ENCODE measurements at places on chromosomes 6 and 20.

DNA sequence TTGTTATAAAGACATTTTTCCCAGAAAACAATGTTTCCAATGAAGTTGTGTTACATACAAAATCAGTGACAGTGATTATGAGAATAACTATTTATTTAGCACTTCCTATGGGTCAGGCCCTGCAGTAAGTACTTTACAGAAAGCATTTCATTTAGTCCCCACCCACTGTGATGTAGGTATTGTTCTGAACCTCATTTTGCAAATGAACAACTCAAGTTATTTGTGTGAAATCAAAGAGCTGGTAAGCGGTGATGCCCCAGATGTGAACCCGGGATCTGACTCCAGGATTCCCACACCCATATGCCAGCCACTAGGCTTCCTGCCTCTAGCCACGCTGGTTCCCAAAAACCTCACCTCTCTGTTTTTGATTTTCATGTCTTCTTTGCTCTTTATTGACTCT lies 30.9 kb downstream of the FAXC start:
- no peak for DNase-seq

GRCh38 chr20:57470212-57470522 lies 54.8 kb downstream of the CTCFL start:
- DNase-seq: no peak

- no peak for DNase-seq
Observed at GRCh38 chr6:99364026-99364425, 14.6 kb upstream of the FAXC start.

DNA sequence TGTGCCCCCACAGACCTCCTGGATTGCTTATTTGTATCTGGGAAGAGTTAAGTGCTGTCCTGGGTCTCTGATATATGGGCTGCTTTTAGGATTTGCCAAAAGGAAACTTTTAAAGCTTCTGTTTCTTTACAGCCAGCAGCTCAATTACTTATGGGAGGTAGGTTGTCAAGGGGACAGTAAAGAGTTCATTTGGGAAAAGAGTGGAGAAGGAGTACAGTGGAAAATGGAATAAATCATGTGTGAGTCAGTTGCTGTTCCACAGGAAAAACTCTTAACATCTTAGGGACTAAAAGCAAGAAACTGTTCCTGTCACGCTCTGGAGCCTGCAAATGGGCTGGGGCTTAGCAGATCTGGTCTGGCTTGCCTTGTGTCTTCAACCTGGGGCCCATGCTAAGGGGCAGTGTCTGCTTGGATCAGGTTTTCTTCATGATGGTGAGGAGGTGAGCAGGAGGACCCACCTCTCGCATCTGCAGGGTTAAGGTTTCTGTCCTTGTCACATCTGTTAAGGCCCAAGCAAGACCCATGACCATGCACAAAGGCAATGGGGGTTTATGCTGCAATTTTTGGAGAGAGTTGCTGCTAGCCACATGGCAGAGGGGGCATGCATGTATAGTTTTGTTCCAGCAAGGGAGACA lies 8.7 kb upstream of the CST1 start:
- DNase-seq: no peak

DNA sequence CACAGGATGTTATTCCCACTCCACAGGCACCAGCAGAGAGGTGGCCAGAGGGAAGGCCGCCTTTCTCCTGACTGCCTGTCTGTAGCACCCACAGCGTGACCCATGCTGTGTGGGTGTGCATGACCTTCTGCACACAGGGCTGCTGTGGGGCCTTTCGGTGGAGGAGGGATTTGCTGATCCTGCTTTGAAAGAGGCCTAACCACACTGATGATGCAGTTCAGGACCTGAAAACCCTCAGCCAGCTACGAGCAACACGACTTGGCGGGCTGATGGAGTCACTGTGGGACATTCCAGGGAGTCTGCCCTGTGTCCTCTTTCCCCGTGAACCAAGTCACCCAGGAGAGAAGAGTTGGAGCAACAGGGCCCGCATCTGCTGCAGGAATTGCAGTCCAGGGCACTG lies 49.1 kb downstream of the SYTL3 start:
- no peak for DNase-seq

GRCh38 chr20:52621401-52621800 lies 350.8 kb upstream of the TSHZ2 start:
- DNase-seq: no peak

DNA sequence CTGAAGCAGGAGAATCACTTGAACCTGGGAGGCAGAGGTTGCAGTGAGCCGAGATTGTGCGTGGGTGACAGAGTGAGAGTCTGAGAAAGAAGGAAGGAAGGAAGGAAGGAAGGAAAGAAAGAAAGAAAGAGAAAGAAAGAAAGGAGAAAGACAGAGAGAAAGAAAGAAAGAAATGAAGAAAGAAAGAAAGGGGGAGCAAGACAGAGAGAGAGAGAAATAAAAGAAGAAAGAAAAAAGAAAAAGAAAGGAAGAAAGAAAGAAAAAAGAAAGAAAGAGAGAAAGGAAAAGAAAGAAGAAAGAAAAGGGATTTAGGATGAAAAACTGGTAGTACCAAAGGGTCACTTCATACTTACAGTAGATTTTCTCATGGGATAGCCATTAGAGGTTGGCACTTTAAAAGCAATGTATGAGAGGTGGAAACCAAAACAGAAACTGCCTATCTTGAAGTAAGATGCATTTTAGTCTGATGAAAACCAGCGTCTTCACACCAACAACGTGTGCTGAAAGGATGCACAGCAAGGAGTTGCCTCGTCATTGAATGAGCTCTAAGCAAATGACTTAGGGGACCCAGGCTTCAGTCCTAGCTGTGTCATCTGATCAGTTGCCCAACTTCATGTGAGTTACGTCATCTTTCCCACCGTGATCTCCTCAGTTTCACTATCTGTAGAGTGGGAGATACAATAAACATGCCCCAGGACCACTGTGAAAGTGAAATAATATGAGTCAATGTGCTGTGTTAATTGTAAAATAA lies 133.9 kb upstream of the NEDD9 start:
- no peak for DNase-seq

- no peak for DNase-seq
Observed at GRCh38 chr6:154012852-154013251, 26.2 kb upstream of the OPRM1 start.

DNA sequence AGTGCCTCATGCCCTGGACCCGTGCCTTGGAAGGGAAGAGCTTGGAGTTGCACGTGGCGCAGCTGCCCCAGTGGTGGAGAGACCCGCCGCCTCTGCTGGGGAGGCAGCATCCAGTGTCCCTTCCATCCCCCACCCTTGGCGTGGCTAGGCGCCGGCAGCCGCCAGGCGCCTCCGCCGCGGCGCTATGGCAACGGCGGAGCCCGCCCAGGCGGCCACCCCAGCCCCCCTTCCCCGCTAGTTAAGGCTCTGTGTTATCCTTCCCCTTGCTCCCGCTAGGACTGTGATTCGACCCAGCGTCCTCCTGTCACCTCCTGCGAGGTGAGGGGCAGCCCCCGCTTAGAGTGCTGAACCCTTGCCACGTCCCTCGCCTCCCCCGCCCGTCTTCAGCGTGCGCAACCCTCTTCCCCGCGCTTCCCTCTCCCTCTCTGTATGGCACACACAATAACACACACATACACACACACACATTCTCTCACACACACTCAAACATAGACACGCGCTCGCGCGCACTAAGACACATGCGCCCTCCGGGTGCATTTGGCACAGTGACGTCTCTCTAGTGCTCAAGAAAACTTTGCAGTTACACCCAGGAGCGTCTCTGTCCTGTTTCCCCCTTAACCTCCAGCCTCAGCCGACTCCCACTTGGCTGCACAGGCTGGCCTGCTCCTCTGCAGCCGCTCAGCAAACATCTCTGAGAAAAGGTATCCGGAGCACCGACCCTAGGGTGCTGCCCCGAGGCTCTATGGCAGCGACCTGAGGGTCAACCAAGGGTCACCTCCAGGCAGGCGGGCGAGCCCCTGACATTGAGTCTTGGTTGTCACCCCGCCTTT lies 8.5 kb downstream of the GRIK2 start:
- no peak for DNase-seq

DNA sequence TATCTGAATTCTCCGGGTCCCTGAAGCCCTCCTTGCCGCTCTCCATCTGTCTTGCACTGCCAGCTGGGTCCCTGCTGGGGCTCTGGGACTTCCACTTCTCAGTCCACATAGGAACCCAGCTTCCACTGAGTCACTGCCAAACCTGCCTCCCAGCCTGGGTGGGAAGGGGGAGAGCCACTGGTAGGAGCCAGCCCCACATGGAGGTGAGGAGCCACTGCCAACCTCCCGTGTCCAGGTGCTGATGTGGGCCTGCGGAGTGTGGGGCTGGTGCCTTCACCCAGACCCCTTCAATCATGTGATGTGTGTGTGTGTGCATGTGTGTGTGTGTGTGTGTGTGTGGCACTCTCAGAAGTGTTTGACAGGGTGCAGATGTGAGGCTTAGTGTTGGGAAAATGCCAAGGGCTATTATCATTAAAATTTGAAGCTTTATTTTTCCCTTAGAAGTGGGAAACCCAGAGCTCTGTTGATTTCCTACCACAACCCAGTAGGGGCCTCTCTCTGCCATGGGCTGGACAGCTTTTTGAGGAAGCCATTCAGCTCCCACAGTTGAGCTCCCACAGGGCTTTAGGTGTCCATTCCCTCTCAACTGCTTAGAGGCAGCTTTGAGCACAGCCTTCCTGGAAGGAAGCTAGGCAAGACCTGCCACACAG lies 9.3 kb upstream of the SGK2 start:
- no peak for DNase-seq

GRCh38 chr6:25027221-25027916 lies 91.6 kb upstream of the RIPOR2 start:
- DNase-seq: peak; percentile 76

- DNase-seq: no peak
Observed at GRCh38 chr20:2386516-2387179, 5.9 kb downstream of the TGM6 start.

GRCh38 chr6:30857112-30857511 lies 27.2 kb upstream of the DDR1 start:
- no peak for DNase-seq

DNA sequence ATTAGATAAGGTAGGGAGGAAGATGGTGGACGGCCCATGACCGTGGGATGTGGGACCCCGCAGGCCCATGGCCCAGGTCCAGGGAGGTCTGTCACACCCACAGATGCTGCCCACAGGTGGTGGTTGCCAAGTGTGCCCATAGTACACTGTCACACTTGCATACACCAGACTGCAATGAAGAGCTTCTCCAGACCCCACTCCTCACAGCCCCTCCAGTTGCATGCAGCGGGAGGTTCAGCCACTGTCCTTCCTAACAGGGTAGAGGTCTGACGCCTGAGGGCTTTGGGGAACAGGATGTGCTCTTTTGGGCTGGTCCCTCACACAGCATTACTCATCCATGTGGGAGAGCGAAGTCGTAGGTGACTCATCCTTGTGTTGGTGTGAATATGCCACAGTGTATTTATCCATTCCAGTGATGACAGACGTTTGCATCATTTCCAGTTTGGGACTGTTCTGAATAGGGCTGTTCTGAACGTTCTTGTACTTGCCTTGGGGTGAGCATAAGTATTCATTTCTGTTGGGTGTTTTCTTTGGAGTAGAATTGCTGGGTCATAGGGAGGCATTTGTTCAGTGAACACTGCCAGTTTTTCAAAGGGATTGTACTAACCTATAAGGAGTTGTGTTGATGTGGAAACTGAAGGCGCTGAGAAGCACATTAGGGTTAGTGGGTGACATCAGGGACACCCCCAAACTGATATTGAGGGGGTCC lies 10.1 kb upstream of the PYGB start:
- no peak for DNase-seq

GRCh38 chr20:58784321-58785074 lies 66.2 kb downstream of the GNAS-AS1 start:
- DNase-seq: no peak

DNA sequence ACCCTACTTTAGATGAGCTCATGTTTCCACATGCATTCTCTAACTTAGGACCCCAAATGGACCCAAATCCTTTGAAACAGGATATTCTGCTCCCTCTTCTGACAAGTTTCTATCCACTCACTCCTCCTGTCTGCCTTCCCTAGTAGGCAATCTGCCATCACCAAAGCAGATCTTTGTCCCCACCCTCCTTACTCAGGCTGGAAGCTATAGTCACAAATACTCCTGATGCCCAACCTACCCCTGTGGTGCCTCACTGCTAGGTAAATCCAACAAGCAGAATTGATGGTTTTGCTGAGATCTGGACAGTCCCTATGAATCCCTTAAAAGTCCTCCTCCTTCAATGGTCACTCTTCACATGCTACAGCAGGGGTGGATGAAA lies 21.7 kb downstream of the ELOVL5 start:
- DNase-seq: no peak

DNA sequence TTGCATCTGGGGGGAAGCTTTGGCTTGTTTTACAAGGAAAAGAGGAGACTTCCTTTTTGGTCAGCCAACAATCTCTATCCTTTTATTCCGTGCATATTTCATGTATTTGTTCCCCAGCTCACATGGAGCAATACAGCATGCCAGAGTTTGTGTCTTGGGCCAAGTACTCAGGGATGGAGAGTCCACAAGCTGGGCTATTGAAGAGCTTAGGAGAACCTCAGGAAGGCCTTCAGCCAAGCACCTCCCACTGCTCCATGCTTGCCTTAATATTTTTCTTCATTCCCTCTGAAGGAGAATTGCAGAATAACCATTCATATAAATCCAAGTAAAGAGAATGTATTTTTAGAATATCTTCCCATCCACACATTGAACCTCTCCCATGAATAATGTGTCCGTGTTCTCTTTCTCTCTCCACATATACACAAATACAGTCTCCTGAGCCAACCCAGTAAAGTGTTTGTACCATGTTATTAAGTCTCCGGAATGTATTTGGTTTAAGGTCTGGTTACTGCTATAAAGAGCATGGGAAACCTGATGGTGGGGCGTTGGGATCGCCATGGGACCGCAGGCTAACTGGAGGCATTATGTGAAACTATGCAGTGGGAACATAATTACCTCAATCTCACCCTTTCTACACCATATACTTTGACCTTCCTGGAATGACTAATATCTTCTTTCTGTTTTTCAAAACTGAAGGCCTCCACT lies 3.0 kb downstream of the LAMA4 start:
- no peak for DNase-seq

DNA sequence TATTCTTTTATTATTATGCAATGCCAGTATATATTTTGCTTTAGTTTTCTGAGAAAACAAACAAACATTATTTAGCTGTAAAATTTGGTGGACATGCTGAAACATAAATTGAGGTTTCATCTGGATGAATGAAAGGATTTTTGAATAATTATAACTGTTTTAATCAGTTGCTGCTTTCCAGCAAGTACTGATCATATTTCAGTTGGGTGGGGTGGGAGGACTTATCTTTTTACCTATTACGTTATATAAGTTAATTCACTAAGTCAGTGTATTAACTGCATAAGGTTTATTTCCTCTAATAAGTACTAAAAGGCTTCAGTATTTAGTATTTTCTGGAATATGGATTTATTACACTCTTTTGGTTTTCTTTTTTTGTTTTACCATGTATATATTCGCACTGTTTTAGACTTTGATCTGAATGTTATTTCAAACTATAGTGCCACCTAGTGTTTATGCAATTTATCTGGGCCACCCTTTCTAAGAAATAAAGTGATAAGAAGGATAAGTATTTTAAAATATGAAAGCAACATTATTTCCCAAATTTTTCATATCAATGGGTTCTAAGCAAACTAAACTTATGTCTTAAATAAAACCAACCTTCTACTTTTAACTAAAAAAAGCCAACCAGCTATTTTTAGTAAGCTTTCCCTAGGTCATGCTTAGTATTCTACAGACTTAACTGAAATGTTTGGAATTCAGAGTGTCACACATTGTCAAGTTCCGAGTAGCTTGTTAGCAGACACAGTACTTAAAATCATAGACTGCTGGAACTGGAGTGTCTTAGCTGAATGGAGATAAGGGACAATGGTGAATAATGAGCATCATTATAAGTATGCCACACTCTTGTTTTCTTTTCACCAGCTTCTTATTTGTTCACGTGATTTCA lies 105.4 kb upstream of the MCHR2 start:
- DNase-seq: no peak

GRCh38 chr20:34871966-34872621 lies 562 bp downstream of the GGT7 start:
- no peak for DNase-seq

GRCh38 chr20:64042054-64042781 lies 6.2 kb downstream of the C20orf204 start:
- no peak for DNase-seq
